ENCODE measurements at places on chromosomes 7 and 10.

GRCh38 chr7:80726666-80727065, 88.2 kb downstream of the CD36 start:
- DNase-seq, result no peak

GRCh38 chr7:156101355-156101754, 289.1 kb upstream of the SHH start:
- DNase-seq, result no peak

DNA sequence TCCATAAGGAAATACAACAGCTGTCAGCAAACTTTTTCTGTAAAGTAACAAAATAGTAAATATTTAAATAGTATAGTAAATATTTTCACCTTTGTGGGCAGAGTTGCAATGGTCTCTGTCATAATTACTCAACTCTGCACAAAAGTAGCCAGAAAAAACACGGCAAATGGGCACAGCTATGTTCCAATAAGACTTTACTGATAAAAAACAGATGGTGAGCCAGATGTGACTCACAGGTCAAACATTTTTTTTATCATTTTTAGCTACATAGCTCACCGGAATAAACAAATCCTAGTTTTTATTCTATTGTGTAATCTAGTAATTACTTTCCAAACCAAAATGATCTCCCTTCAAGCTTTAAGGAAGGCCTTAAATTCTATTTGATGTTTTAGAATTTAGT, 55.3 kb downstream of the NCAPG2 start:
- DNase-seq, result no peak

DNA sequence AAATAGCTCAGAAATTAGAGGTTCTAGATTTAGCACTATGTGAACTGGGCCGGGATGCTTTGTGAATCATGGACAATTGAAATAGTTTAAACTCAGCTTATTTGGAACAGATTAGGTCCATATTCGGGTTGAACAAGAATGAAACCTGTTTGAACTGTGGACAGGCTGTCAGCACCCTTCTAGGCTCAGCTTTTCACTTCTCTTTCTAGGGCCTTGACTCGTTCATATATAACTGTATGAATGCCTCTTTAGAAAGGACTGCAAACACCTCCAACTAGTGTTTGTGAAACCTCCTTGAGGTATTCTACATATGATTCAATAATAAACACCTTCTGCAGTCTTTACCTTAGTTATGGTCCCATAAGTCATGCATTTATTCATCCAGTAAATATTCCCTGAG, 115.6 kb downstream of the REEP3 start:
- DNase-seq, result no peak

- no peak for DNase-seq
These were observed 308.6 kb upstream of the NPVF start for GRCh38 chr7:25536851-25537250.

DNA sequence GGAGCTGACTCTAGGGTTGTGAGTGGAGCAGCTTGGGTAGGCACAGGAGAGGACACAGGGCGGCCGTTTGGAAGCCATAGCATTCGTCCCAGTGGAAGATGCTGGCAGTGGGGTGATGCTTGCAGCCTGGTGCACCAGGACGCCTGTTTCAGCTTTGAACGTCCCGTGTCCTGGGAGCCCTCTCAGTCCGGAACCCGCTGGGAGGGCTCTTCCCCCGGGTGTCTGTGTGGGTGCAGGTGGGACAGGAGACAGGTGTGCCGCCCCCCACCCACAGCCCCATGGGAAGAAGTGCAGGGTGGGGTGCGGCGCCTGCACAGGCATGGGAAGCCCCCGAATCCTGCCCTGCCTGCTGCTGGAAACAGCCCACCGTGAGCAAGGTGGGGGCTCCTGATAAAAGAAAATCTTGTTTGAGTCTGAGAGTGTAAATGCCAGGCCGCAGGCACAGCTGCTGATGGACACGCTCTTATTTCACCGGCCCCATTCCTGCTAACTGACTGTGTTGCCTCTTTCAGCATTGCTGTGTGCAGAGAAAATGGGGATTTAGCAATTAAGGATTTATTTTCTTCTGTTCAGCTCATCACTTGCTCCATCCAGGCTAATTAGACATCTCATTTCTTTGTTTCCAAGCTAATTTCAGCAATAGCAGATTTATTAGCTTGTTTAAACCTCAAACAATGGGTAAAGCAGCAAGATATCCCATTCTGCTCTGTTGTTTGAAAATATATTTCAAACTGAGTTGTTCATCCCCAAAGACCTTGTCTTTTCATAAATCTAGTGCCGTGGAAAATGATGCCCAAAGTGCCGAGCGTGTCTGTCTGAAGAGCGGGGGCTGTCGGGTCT, 54.9 kb upstream of the DPYSL4 start:
- no peak for DNase-seq

GRCh38 chr10:85510682-85511081, 855.9 kb downstream of the GRID1 start:
- no peak for DNase-seq

DNA sequence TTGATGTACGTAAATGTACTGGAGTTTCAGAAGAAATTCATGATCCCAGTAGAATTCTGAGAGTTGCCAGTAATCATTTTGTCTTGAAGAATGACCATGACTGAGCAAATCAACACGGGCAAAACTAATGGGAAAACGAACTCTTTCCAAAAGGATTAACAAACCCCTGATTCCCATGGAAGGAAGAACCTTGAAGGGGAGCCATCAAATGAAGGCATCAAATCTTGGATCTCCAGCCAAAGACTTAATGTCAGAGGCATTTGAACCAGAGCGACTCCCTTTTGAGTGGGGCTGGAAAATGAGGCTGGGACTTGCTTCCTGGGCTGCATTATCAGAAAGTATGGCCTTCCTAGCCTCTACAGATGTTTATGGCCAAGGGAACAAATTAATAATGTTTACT, 364.4 kb upstream of the PRKCQ start:
- DNase-seq, result no peak

- DNase-seq, result no peak
These were observed 366.4 kb upstream of the POM121L12 start for GRCh38 chr7:52669031-52669430.

- no peak for DNase-seq
These were observed 31.9 kb upstream of the LRRC4 start for GRCh38 chr7:128063088-128063487.

DNA sequence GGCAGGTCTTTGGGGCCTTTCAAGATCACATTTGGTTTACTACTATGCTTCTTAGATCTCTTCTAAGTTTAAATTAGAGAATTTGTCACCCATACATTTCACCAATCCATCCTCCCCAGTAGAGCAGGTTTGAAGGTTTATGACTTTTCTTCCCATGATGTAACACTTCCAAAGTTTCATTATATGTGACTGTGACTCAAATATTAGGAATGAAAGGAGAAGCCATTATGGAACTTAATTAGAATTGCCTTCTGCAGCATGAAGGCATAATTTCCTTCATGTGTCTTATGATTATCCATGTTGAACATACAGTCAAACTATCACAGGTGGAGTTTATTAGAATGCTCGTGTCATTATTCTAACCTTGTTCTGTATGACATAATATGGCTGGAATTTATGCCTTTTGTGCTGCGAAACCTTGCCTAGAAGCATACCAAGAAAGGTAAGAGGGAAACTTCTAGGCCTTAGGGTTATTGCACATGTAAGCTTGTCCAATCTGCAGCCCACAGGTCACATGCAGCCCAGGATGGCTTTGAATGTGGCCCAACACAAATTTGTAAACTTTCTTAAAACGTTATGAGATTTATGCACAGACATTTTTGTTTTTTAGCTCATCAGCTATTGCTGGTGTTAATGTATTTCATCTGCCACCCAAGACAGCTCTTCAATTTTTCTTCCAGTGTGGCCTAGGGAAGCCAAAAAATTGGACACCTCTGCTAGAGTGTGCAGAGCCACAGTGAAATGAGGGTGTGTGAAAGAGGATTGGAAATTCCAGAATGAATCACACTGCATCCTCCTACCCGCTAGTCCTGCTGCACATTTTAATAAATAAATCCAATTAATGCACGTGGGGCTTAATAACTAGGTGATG, 133.6 kb downstream of the TMEM26 start:
- no peak for DNase-seq

DNA sequence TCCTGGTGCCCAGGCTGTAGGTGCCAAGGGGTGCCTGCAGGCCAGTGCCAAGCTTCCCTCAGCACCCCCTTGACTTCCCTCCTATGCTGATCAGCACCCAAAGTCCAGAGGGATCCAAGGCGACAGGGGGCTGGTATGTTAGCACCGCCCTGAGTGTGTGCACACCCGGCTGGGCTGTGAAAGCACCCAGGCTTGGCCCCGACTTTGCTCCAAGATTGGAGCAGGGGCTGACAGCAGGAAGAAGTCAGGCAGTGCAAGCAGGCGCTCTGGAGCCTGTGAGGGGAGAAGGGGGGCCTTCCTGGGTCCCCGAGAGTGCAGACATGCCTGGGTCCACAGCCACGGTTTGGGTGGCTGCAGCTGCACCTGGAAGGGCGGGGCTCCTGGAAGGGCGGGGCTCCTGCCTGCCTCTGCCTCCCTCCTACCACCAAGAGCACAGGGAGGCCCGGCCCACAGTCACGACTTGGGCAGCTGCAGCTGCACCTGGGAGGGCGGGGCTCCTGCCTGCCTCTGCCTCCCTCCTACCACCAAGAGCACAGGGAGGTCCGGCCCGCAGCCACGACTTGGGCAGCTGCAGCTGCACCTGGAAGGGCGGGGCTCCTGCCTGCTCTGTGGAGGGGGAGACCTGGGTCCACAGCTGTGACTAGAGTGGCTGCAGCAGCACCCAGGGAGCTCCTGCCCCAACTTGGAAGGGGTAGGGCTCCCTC, 30.2 kb upstream of the ZMYND11 start:
- no peak for DNase-seq

DNA sequence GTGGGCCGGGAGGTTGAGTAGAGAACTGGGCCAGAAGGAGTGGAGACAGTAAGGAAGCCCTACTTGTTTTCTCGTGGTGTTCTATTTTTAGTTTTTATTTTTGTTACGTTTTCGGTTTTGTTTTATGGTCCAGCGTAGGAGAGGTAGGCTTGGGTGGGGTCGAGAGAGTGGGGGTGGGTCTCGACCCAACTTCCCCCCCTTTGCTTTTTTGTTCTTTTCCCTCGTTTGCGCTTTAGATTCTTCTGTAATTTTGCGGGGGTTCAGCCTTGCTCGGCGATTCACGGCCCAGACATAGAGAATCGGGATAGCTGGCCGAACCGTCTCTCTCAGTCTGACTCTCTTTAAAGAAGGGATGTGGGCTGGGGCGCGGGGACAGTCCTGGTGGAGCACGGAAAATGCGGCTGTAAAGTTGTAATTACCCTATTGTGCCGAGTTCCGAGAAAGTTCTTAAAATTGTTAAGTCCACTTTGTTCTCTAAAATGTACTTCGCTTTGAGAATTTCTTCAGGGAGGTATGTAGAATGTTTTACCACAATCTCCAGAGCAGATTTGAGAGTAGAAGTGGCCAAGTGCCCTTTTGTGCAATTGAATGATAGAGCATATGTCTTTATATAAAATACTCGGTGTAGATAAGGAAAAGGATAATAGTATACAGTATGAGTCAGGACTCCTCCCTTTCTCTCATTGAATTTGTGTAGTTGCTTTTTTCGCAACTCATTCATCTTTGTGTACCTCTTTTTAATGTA, 816 bp downstream of the DMTF1 start:
- DNase-seq, result no peak

GRCh38 chr7:82534684-82535083, 91.1 kb upstream of the CACNA2D1 start:
- DNase-seq, result no peak

- DNase-seq, result no peak
These were observed 574.1 kb downstream of the GALNT17 start for GRCh38 chr7:71705901-71706596.

GRCh38 chr10:29481906-29482440, 152.8 kb downstream of the SVIL start:
- DNase-seq, result no peak

GRCh38 chr10:91410638-91411371, 661 bp downstream of the HECTD2 start:
- peak; percentile 11 for DNase-seq

DNA sequence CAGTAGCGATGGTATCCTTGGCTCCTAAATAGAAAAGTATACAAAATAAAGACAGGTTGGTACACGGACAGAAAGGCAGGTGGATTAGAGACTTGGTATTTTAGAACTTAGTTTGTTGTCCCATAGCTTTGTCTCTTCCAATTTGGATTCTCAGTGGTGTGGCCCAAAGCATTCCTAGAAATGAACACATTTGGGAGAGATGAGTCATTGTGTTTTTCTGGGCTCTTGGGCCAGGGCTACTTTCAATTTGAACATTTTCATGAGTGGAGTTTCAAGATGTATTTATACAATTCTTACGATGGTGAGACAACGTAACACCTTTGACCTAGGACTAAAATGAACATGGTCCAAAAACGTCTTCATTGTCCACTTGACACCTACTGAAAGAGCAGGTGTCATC, 225.1 kb upstream of the YAE1 start:
- DNase-seq, result no peak

DNA sequence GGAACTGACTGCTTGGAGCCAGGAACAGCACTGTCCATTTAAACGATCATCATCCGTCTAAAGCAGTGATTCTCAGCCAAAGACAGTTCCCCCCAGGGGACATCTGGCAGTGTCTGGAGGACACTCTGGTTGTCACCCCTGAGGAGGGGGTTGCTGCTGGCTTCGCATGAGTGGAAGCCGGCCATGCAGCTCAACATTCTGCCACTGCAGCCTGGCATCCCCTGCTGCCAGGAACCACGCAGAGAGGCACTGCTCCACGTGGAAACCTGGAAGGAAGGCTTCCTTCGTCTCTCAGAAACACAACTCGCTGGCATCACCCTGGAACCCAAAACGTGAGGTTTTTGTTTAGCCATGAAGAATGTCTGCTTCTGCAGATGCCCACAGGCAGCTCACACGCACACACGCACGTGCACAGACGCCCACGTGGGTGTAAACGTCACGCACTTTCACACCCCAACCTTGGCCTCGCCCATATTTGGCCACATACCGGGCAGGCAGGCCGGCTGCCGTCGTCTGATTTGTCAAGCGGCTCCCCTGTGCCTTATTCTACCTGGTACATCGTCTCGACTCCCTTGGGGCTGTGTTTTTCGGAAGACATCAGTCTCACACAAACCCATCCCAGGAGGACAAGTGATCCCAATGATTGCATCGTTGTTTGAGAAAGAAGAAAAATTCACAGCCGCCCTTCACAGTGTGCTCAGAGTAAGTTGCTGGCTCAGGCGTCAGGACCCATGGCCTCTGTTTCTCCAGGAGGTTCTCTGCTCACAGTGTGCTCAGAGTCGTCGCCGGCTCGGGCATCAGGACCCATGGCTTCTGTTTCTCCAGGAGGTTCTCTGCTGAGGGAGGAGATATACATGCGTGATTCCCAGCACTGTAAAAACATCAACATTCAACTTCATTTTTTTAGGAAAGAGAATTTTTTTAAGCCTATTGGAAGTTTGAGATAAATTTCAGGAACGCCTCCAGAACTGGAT, 127.2 kb upstream of the PPP2R2D start:
- DNase-seq, result no peak

- DNase-seq, result no peak
These were observed 448.2 kb upstream of the FOXK1 start for GRCh38 chr7:4233621-4234497.

Data from stimulated activated CD8-positive, alpha-beta memory T cell treated with anti-CD3 and anti-CD28 coated beads, Interleukin-15, amount 100 ng/mL, for 4 hours (primary cell).